ENCODE measurements at places on chromosomes 3 and 15.
A peak's percentile ranks its signal among the peaks of the same experiment; 100 is the strongest.

GRCh38 chr3:153892126-153892525, 229.1 kb upstream of the ARHGEF26 start:
- DNase-seq = no peak

GRCh38 chr15:33405096-33405495, 94.3 kb downstream of the RYR3 start:
- no peak for DNase-seq

DNA sequence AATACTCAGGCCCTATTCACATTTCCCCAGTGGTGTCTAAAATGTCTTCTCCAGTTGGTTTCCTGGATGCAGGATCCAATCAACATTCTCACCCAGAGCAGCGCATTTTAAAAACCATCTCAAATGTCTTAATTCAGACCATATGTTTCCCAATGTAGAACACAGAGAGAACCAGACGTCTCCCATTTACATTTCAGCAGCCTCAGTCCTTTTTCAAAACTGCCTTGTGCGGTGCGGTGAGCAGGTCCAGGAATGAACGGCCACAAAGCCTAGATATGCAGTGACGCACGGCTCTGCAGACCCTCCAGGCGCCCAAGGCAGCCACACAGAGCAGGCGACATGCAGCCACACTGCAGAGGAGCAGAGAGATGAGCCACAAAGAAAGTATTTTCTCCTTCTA, 66.1 kb upstream of the MEX3B start:
- DNase-seq = peak; percentile 59

DNA sequence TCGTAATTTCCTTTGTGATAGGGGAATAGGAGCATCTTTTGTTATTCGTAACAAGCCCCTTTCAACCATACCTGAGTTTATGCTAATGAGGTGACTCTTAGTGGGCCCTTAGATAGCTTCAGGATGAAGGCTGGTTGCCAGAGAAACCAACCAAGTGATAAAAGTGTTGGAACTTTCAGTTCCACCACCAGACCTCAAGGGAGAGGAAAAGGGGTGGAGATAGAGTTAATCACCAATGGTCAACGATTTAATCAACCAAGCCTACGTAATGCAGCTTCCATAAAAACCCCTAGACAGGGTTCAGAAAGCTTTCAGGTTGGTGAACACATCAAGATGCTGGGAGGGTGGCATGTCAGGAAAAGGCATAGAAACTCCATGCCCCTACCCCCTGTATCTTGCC, 33.0 kb downstream of the HERC1 start:
- no peak for DNase-seq

- DNase-seq = peak; percentile 9
These were observed 128.2 kb downstream of the ADAMTS9 start for GRCh38 chr3:64559588-64559987.

GRCh38 chr3:110178965-110179364, 841.6 kb upstream of the DPPA4 start:
- no peak for DNase-seq

DNA sequence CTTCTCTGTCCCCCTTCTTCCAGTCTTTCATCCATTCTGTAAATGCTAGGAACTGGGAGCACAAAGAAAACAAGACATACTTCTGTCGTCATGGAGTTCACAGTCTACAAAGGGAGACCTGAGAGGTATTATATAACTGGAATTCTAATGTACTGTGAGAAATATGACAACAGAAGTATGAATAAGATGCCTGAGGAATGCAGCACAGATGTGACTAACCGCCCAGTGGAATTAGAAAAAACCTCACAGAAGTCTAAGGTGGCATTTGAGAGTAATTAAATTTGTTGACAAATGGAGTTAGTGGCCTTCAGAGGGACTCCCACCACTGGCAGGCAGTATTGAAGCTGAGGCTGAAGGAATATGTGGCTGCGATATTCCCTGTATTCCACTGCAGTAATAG, 168.5 kb upstream of the FAM3D start:
- DNase-seq = no peak

DNA sequence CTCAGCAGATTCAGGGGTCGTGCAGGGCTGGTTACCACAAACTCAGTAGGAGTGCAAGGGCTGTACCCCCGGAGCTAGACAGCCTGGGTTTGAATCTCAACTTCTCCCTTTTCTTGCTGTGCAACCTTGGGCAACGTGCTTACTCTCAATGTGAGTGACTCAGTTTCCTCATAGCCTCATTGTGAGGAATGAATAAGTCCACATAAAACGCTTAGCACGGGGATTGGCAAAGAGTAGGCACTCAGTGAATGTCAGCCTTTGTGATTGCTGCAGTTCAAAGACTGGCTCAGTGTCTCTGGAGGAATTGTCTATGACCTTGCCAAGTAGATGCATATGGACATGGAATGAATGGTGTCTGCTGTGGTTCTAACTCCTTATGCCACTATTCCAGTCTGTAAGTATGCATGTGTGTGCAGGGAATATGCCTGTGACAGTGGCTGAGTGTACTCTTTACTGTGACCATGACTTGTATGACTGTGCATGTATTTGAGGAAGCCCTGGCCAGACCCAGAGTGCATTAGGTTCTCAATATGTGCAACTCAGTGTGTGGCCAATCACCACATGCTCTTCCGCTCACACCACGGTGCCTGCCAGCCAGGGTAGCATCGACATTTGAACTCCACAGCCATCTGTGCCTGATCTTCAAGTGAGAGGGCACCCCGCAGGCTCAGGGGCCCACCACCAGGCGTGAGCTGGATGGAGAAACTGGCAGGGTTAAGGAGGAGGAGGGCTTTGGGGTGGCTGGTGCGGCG, 900 bp upstream of the HYAL3 start:
- DNase-seq = no peak

DNA sequence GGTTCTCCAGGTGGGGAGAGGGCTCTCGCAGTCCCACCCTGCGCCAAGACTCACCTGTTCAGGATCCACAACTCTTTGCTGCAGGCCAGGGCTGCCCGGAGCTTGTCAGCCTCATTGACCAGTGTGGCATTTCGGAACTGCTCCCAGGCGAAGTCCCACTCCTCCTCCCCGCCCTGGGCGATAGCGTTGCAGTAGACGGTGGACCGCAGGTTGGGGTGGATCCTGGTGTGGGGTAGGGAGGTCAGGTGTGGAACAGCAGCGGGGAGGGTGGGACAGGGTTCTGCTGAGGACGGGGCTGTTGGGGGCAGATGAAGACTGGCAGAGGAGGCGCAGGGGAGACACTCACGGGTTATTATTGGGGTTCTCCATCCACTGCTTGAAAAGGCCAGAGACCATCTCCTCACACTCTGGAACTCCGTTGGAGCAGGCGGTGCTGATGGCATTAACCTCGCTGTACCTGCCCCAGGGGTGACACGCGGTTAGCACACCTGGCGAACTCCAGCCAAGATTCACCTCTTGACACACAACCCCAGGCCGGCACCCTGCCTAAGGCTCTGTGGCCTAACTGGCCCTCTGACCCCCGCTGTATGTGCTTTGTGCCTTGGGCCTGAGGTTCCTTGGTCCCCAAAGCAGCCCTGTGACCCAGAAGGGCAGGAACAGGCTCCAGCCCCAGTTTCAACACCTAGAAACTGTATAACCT, 16.1 kb downstream of the MESP2 start:
- DNase-seq = no peak

DNA sequence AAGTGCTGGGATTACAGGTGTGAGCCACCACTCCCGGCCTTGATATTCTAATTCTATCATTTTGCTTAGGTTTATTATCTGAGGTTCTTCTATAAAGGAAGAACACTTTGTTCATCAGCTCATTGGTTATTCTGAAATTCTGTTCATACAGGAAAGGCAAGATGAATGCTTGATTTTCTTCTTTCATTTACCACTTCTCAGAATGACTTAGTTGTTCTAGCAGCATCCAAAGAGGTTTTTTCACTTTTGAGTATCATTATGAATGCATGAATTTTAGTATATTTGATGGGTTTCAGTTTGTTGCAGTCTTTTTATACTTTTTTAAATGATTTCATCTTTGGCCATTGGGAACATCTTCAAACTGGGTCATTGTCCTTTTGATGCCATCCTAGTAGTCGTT, 51.8 kb downstream of the RNF111 start:
- no peak for DNase-seq

DNA sequence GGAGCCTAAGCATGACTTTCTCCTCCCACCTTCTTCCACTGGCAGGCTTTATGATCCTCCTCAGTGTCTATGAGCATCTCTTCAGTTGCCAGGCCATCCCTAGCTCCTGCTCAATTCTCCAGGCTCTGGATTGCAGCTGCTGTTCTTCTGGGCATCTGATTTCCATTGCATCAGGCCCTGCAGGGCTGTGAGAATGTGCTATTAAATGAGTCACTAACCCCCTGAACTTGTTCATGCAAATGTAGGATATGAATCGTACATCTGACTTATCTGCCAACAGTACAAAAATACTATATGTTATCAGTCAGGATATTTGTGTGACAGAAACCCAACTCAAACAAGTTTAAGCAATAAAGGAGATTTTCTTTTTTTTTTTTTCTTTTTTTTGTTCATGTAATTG, 11.9 kb downstream of the GPR176 start:
- peak; percentile 81 for DNase-seq

DNA sequence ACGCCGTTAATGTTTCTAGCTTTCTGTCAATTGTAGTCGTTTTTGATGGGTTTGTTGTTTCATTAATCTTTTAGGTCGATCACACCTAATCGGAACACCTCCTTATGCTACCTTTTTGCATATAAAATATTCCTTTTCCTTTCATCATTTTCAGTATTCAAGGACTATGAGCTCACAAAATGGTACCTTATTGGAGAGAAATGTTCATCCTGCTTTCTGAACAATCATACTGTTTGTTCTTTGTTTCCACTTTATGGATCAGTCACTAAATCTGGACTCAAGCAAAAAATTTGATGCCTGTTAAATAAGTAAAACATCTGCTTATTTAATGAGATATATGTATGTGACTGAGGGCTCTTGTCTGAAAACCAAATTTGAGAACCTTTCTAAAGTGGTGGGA, 1.1 kb downstream of the KIF15 start:
- DNase-seq = no peak

DNA sequence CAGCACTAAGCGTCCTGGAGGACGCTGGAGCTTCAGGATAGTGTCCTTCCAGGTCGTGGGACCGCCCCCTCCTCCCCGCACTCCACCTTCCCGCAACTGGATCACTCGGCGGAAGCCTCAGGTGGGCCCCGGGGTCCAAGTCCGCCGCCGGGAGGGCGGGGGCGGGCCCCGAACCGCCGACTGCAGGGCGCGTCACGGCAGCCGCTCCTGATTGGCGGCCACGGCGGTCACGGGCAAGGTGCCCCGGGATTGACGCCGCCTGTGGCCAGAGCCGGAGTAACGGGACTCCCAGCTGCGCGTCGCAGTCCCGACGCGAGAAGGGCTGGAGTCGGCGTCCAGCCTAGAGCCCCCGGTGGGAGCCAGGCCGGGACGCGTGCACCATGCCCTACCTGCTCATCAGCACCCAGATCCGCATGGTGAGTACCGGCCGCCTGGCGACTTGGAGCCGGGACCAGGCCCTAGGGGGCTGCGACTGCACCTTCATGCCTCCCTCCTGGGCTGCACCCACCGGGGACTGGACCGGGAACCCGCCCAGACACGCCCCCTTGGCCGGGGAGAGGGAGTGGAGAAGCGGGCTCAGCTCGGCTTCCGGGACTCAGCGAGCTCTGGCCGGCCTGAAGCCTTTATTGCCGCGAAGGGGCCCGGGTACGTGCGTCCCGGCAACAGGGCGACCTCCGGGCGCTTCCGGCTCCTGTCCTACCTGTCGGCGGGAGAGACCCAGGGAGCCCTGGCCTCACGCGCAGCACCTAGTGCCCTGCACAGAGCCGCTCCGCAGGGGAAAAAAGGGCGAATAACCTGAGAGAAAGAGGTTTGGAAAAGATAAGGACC, at the start of gene GCHFR:
Gene GCHFR (plus strand): TSS at position 268 of the 828 bp plus-strand sequence. CDS start 113 bp downstream, at position 381.
- no peak for DNase-seq

- DNase-seq = no peak
These were observed 56.3 kb downstream of the SLCO2A1 start for GRCh38 chr3:133973249-133973980.

DNA sequence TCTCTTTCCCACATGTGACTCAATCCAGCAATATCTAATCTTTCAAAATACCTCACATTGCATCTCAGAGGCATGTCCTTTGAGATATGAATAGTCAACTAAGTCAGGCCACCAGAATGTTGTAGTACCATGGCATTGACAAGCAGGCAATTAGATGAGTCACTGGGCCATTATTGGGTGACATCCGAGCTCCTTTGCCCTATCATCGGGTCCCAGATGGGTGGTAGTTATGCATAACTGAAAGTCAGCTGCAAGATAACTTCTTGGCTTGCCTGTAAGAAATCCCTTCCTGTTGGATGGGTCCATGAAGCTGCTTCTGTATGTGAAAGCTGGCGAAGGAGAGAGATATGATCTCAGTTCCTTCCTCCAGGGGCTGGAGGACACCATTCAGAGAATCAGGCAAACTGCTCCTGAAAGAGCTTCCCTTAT, 32.8 kb downstream of the ARRDC4 start:
- no peak for DNase-seq

- no peak for DNase-seq
These were observed 3.8 kb downstream of the CALML4 start for GRCh38 chr15:68201153-68201878.

DNA sequence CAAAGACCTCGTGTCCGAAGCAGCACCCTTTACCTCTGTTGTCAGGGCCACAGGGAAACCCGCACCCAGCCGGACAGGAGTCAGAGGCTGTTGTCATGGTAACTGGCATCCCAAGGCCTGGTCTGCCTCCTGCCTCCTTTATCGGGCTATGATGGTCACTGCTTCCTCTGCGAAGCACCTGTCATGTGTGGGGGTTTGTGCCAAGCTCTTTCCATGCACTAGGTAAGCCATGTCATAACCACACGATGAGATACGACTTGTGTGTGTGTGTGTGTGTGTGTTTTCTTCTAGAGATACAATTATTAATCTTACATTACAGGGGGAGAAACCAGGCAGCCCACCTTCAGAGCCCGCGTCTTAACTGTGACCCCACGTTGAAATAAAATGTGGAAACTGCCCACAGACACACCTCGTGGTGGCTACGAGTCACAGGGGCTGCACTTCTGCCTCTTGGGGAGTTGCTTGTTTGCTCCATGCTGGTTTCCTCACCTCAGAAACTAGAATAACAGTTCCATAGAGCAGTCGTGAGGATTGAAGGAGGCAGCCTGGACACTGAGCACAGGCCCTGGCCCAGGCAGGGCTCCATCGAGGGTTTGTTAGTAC, 18.0 kb downstream of the ZDHHC19 start:
- no peak for DNase-seq

- DNase-seq = no peak
These were observed 22.9 kb upstream of the DCLK3 start for GRCh38 chr3:36786921-36787890.

DNA sequence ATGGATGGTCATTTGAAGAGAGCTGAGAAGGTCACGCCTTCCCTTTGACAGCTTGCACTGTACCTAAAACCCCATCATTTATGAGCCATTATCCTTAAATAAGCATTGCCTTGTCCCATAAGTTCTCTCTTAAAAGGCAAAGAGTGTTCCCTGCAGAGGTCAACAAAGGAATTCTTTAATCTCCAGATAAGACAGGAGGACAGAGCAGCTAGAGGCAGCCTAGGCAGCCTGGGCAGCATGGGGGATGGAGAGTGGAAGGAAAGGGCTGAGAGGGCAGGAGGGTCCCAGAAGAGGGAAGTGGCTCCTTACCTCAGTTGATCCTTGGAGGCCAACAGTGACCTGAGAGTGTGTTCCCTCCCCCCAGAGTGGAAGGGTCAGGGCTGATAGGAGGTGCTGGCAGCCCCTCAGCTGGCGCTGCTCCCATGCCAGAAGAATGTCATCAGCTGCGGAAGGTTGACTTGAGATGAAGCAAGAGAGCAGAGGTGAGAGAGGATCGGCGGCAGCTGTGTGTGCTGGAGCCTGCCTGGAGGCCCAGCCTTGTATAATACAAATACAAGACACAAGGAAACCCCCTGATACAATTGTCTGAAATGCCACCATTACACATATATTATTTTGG, 12.8 kb downstream of the KBTBD13 start:
- DNase-seq = no peak
